Thoracic aorta (tissue), 2 donors: ENCODE measurements at places on chromosomes 1 and 21. TPM values are rescaled to one million over a fixed set of nuclear protein-coding genes. Genes with fewer than 3 reads are reported as not detected.

GRCh38 chr1:114503916-114504422 lies 7.0 kb downstream of the TRIM33 start:
- peaks cover 33% of the 10 kb centered on the region for H3K4me1 ChIP-seq
- no peak overlapping the region for H3K4me3 ChIP-seq
- no peak overlapping the region for H3K27ac ChIP-seq

DNA sequence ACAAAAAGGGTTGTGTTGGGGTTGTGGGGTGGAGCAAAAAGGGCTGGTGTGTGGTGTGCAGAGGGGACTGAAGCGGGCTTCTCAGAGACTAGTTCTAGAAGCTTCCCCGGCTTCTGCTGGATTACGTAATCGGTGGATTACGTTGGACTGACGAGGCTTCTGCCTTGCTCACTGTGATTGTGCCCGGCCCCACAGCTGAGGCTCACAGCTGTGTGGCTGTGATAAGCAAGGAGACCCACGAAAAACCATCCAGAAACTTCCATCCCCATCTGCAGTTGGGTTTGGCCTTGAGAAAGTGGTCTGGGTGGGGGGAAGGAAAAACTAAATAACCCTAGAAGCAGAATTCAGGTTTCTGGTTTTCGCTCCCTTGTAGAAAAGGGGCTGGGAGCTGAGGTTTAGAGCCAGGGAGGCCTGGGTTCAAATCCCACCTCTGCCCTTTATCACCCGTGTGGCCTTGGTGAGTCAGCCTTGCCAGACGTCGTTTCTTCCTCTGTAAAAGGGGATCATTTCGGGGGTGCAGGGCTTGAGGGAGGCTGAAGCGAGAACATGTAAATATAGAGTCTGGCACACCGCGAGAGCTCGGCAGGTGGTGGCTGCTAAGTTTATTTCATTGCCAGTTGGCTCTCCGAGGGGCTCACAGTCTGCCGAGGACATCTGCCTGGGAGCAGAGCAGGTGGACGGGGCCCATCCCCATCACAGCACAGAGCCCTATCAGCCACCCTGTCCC lies 30.4 kb upstream of the DISP3 start:
- H3K27me3 ChIP-seq, result no peaks in the 10 kb centered on the region
- DNase-seq, result no peak
- no peak overlapping the region for H3K4me3 ChIP-seq

GRCh38 chr1:32886828-32887414 lies 630 bp downstream of the HPCA start:
- no peak overlapping the region for H3K4me3 ChIP-seq
- peaks cover 6% of the 10 kb centered on the region for H3K27me3 ChIP-seq
- no peaks in the 10 kb centered on the region for H3K36me3 ChIP-seq
- no peak overlapping the region for H3K27ac ChIP-seq
- H3K4me1 ChIP-seq, result peaks cover 7% of the 10 kb centered on the region

GRCh38 chr1:4179914-4180735 lies 280.1 kb upstream of the C1orf174 start:
- H3K4me3 ChIP-seq, result no peak overlapping the region
- no peaks in the 10 kb centered on the region for H3K4me1 ChIP-seq
- no peaks in the 10 kb centered on the region for H3K27me3 ChIP-seq
- no peaks in the 10 kb centered on the region for H3K36me3 ChIP-seq

DNA sequence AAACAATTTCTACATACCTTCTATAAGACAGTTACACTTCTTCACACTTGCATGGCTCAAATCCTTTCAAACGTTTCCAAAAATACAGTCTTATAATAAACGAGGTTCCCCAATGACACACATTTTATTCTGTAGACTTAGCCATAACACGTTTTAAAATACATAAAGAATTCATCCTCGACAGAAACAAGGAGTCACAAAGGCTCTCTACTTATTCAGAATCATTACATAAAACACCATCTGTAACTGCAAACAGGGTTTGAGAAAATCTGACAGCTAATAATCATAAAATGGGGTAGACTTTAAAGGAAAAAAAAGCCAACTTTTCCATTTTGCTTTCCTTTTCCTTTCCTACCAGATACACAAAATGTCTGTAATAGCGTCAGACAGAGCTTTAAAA lies 1.8 kb downstream of the PIK3R3 start:
- H3K27ac ChIP-seq, result no peak overlapping the region
- no peak for DNase-seq
- peak overlapping the region; percentile 75 for H3K4me3 ChIP-seq
- no peaks in the 10 kb centered on the region for H3K27me3 ChIP-seq
- peaks cover 50% of the 10 kb centered on the region for H3K4me1 ChIP-seq

FAM151A gene
- not detected for total RNA-seq

PPFIA4 gene
- total RNA-seq, result 16.5 TPM

LCE3E gene
- not detected for total RNA-seq
